Fibroblast of the aortic adventitia (primary cell): ENCODE measurements at places on chromosomes 12 and 14. TPM values are rescaled to one million over a fixed set of nuclear protein-coding genes. Genes with fewer than 3 reads are reported as not detected.

DNA sequence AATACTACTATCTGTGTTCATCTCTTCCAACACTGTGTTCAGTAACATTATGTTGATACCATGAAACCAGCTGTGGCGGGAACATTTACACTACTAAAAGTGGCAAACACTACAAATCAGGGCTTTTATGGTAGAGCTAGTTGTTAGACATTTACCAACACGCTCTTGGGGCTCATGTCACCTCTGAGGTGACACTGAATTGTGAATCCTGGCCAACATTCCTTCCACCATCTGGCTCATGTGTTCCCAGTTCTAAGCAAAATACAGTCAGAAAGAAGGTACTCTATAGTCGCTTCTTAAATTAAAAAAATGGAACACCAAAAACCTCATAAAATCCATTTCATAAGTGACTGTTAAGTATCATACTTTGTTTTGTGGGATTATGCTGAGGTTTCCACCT, 436.6 kb downstream of the FUT8 start:
- no peak for DNase-seq

DNA sequence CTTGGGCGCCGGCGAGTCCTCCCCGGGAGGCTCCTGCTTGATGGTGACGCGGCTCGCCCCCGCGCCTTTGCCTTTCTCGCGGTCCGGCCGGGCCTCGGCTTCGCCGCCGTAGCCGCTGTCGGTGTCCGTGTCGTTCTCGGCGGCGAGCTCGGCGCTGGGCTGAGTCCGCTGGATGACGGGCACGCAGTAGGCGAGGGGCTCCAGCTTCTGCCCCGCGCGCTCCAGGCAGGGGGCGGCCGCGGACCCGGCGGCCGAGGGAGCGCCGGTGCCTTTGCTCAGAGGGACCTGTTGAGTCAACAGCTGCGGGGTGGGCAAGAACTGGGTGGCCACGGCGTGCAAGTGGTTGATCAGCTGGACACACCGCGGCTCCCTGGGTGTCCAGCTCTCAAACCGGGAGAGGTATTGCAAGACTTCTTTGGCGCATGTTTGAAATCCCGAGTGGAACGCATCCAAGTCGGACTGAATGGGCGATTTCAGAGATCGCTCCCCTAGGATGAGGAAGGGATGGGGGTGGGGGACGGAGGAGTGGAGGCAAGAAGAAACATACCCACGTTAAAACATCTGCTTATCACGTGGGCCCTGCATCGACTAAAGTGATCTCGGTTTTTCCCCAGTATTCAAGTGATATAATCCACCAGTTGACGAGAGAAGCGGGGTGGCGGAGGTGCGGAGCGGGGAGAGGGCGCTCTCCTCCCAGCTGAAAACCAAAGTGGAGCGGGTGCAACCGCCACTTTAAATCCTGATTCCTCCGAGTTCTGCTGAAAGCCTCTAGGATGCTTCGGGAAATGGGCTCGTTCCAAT, 2.0 kb downstream of the BHLHE41 start:
- peak; percentile 90 for DNase-seq

- DNase-seq = peak; percentile 25
These were observed 141.6 kb downstream of the KICS2 start for GRCh38 chr12:64080319-64081007.

DNA sequence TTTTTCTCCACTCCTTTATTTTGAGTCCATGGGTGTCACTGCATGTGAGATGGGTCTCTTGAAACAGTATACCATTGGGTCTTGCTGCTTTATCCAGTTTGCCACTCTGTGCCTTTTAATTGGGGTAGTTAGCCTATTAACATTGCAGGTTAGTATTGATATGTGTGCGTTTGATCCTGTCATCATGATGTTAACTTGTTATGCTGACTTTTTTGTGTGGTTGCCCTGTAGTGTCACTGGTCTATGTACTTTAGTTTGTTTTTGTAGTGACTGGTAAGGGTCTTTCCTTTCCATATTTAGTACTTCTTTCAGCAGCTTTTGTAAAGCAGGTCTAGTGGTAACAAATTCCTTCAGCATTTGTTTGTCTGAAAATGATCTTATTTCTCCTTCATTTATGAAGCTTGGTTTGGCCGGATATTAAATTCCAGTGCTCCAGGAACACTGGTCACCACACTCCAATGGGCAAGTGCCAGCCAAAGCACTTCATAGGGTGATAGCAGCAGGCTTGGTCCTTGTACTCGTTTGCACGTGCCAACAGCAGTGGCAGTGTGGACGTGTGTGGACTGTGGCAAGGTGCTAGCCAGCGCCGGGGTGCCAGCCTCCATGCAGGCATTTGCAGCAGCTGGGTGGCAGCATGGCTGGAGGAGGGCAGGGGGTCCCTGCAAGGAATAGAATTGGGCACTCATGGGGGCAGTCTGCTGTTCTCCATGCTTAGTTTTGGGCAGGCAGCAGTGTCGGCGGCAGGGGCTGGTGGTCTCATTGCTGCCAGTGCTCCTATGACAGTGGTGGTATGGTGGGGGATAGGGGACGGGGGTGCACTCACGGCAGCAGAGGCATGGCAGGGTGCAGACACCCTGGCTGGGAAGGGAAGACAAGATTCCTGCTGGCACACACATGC, 53.5 kb downstream of the FRS2 start:
- no peak for DNase-seq

GRCh38 chr14:52023518-52023917, 34.2 kb downstream of the RTRAF start:
- peak; percentile 94 for DNase-seq

DNA sequence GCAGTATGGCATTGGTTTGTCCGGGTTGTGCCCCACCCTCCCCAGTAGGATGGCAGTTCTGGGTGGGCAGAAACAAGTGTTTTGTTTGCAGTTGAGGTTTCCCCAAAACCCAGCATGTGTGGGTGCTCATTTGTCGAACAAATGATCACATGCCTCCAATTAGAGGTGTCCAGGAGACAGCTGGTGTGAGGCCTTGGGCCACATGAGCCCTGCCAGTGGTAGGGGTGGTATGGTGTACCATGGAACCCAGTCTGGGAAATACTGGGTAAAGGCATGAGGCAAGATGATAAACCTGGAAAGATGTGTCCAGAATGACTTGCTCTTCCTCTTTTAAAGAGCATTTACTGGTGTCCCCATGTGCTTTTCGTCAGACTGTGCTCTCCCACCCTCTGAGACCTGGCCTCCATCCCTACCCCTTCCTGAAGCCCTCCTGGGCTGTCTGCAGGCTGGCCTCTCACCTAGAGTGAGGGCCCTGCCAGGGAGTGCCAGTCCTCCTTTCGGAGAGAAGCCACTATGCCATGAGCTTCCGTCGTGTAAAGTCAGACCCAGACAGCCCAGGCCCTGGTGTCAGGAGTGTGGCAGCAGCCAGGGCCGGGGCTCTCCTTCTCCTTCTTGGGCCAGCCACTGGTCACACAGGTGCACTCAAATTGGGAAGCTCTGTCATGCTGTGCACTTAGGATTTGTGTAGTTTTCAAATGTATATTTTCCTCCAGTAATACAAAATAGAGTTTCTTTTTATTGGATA, 17.6 kb downstream of the ANKRD9 start:
- no peak for DNase-seq

GRCh38 chr12:11840366-11840765, 190.9 kb downstream of the ETV6 start:
- no peak for DNase-seq

DNA sequence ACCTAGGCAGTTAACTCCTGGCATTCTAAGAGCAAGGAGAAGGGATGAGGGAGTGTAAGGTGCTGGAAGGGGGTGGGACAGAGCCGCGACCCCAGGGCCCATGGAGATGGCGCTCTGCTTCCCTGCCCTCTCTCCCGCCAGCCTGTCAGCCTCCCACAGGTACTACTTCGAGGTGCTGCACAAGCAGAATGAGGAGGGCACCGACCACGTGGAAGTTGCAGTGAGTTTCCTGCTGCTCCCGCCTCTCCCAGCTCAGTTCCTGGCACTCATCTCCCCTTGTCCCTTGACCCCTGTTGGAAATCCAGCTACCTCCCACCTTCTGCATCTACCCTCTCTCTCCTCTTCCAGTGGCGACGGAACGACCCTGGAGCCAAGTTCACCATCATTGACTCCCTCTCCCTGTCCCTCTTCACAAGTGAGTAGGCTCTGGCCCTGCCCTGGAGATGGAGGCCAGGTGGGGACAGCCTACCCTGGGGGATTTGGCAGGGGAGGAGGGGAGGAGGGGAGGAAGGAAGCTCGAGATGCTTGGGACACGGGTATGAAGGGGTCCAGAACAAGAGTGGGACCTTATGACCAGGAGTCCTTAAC, 88.2 kb downstream of the B4GALNT3 start:
- DNase-seq = no peak

- DNase-seq = no peak
These were observed 181.6 kb upstream of the FOXG1 start for GRCh38 chr14:28584951-28585350.

- peak; percentile 41 for DNase-seq
These were observed 81.9 kb upstream of the MAX start for GRCh38 chr14:65184032-65184764.

GRCh38 chr14:80310938-80311750, 99.8 kb upstream of the DIO2 start:
- peak; percentile 43 for DNase-seq

DNA sequence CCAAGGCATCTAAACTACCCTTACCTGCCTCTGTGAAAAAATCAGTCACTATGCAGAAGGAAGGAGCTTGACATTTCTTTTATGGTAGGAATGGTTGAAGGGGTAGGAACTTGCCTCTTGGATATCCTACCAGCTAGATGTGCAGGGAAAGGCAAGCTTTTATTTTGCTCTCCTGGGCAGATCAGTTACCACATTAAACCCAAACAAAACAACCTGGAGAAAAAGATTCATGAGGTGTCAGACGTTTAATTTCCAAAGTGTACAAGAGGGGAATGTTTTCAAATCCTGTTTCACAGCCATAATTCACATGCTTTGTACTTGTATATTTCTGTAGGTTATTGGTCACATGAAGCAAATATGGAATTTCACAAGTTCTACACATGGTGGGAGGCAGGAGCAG, 67.0 kb upstream of the IFNG-AS1 start:
- DNase-seq = no peak

GRCh38 chr12:15278816-15279658, 43.3 kb upstream of the PTPRO start:
- peak; percentile 94 for DNase-seq

Gene NOVA1
- total RNA-seq = 2.7 and 16.9 TPM in 2 replicates

Gene PLXNC1
- total RNA-seq = 4.3 and 6.1 TPM in 2 replicates

Gene SLCO1B3
- not detected in 2 replicates for total RNA-seq

Gene PNMA1
- total RNA-seq = 27.9 and 44.2 TPM in 2 replicates

Gene BTBD7
- 38.0 and 39.6 TPM in 2 replicates for total RNA-seq

Gene CAPZA3
- total RNA-seq = not detected in 2 replicates

Gene AMHR2
- total RNA-seq = not detected in 2 replicates
